Panc1 (cell line): ENCODE measurements at places on chromosomes 13 and 19. TPM values are rescaled to one million over a fixed set of nuclear protein-coding genes. Genes with fewer than 3 reads are reported as not detected.

FREM2 gene
- total RNA-seq = 0.15 TPM

UBL3 gene
- total RNA-seq = 11.1 TPM

C19orf67 gene
- total RNA-seq = 0.28 TPM

ZNF837 gene
- 1.6 TPM for total RNA-seq

RASGRP4 gene
- total RNA-seq = not detected

TMEM272 gene
- 0.15 TPM for total RNA-seq

SHISA7 gene
- total RNA-seq = 0.03 TPM

KCTD4 gene
- not detected for total RNA-seq

DNA sequence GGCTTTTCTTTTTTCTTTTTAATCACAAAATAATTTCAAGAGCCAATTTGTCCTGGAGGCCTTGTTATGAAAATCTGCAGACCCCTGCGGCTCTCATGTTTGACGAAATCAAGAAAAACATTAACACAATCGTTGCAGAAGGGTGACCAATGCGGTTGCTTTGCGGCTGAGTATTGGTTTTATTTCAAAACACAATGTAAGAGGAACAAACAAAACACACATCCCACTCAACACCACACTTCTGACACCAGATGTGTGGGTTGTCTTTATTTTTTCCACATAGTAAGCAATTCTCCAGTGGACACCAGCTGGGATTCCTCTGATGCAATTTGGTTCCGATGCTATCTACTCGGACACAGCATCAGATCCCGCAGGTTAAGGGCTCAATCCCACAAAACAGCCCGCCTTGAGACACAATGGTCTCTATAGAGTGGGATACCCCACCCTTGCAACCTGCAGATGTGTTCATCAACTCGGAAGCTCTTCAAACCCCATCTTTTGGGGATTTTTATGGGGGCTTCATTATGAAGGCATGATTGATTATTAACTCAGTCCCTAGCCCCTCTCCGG lies 21.9 kb upstream of the CCDC124 start:
- no peak for DNase-seq

GRCh38 chr19:3350014-3350663 lies 16.2 kb upstream of the NFIC start:
- no peak for DNase-seq

GRCh38 chr19:46391296-46392251 lies 21.8 kb downstream of the CCDC8 start:
- DNase-seq = no peak

GRCh38 chr19:56671613-56671994 lies at the start of gene ZNF835:
Gene ZNF835, minus strand, starts transcription at chr19:56671757. Its CDS starts 6,559 bp downstream, at chr19:56665198.
- no peak for DNase-seq

GRCh38 chr13:25743421-25743820 lies 308.4 kb downstream of the SHISA2 start:
- no peak for DNase-seq

DNA sequence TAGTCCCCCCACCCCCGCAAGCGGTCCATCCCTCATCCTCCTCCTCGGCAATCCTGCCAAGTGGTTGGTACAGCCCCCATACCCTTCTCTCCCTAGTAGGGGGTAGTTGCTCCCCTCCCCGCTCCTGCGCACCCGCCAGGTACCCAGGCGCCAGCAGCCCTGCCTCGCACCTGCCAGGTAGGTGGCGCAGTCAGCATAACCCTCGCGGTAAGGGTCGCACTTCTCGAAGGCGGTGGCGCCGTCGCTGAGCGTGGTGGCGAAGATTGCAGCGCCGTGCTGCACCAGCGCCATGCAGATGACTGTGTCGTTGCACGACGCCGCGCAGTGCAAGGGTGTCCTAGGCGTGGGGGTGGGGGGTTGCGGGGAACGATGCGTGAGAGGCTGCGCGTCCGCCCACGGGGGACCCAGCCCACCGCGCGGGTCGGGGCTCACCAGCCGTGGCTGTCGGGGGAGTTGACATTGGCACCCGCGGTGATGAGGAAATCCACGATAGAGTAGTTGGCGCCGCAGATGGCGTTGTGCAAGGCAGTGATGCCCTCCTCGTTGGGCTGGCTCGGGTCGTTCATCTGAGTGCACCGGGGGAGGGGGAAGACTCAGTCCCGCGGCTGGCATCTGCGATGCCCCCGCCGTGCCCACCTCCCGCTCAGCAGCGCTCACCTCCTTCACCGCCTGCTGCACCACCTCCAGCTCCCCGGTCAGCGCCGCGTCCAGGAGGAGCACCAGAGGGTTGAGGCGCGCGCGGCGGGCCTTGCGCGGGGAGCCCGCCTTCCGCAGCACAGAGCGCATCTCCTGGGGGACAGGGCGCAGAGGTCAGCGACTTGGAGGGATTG lies 15.2 kb upstream of the ERCC2 start:
- DNase-seq = no peak

DNA sequence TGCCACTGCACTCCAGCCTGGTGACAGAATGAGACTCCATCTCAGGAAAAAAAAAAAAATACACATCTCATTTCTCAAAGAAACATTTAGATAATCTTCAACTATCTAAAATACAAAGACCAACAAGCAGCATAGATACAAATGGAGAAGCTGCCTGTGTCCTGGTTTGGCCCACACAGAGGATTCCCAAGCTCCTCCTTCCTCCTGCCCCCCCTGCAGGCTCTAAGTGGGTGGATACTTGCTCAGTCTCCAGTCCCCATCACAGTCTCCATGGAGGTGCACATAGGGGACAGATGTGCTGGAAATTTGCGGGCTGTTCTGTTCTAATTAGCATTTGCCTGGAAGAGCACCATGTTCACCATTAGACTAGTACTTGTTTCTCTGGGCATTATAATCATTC lies 59.9 kb downstream of the ABCC4 start:
- DNase-seq = no peak

DNA sequence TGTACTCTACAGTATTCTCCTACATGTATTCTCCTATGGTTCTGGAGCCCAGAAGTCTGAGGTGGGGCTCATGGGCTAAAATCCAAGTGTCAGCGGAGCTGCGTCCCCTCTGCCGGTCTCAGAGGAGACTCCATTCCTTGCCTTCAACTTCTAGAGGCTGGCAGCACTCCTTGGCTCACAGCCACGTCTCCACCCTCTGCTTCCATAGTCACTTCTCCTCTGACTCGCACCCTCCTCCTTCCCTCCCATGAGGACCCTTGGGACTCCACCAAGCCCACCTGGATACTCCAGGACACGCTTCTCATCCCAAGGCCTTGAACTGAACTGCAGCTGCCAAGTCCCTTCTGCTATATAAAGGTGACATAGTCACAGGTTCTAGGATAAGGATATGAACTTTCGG lies 27.8 kb downstream of the DHRS12 start:
- DNase-seq = no peak

- no peak for DNase-seq
Observed at GRCh38 chr19:35281303-35281702, 1.0 kb upstream of the HAMP start.

GRCh38 chr13:65914716-65915115 lies 1315.4 kb downstream of the PCDH9 start:
- no peak for DNase-seq

DNA sequence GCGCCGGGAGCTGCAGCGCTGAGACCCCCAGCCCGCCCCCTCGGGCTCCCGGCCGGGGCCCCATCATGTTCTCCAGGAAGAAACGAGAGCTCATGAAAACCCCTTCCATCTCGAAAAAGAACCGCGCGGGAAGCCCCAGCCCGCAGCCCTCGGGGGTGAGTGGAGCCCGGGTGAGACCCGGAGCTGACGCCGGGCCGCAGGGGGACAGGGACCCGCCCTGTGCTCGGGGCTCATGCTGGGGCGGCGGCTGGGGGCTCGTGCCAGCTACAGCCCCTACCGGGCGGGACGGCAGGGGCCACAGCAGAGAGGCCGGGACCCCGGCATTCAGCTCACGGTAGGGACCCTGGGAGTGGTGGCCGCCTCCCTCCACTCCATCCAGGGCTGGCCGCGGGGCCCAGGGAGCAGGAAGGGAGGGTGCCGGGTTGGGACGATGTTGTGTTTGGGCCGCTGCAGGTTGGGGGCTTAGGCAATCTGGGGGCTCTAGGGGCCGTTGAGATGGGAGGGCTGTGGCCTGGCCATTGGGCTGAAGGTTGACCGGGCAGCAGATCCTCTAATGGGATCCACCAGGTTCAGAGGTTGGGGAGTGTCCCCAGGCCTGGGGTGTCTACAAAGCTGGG lies 482 bp downstream of the ARHGAP45 start:
- no peak for DNase-seq

DNA sequence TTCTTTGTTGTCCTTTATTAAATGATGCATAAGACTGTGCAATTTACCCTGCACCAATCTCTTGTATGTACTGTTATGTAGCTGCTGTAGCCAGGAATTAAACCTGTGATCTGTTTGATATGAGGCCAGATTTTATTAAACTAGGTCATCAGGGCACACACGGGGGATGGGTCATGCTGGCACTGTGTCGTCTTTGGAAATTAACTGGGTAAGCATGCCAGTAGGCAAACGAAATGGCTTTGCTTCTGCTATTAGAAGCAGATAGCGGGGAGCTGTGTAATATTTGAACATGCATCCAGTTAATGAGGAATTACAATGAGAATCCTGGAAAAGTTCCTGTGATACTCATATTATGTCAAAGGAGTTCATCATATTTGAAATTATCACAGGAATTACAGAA lies 23.5 kb downstream of the MTUS2 start:
- no peak for DNase-seq

DNA sequence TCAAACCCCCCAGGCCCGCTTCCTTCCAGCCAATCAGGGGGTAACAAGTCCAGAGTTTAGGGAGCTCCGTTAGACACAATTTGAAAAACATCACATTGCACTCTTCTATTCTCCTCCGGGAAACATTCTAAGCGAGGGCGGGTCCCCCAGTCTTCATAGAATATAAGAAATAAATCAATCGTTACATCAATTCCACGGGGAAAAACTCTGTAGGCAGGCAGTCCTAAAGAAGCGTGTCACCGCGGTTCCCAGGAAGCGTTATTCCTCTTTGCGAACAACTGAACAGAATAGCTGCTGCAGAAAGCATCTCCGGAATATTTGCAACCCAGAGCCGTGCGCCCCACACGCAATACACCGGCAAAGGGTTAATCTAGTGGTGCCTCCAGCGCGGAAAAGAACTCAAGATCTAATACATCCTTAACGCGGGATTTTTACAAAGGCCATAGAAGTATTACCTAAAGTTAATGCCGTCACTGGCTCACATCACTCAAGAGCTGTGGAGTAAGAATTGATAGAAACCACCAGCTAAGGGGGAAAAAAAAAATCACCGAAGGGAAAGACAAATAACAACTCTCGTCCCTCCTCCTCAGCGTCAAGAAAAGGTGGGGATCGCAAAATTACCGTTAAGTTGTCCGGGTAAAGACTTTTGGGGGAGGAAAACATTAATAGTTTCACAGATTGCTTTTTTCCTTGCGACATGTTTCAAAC lies 65.1 kb downstream of the KCNRG start:
- DNase-seq = no peak

DNA sequence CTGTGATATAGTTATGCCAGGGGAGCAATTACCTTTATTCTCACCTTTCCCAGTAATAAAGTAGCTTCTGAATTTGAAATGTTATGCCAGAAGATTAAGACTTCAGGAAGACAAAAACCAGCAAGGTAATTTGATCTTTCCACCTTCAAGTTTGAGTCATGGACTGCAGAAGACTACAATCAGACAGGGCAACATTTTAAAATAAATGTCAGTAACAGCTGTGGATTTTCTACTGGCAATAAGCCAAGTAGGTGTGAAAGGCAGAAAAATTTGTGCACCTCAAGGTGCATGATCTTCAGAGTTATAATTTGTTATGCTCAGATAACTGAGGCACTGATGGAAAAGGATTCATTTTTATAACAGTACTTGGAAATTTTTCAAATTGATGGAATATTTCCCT lies 54.9 kb downstream of the SLITRK1 start:
- DNase-seq = no peak

DNA sequence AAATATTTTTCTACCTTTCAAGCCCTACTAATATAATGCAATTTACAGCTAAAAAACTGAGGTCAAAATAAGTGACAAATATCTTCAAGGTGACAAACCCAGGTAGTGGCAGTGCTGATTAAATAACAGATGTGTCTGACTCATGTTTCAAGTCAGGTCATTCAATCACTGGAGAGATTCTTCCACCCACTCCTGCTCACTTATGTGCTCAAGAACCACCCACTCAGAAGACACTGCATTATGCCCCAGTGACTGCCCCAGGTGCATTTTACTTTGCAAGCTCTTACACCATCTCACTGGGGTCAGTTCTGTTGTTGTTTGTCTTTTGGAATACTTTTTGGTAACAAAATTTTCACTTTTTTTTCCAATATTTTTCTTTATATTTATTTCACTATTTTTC lies 2.2 kb downstream of the ZNF100 start:
- no peak for DNase-seq

GRCh38 chr19:4814625-4815425 lies 16.7 kb downstream of the TICAM1 start:
- DNase-seq = no peak

GRCh38 chr19:17540174-17540573 lies 15.3 kb upstream of the COLGALT1 start:
- no peak for DNase-seq

GRCh38 chr19:53908935-53909415 lies at the start of gene CACNG7:
Gene CACNG7, plus strand, starts transcription at chr19:53909278. Its CDS starts 3,554 bp downstream, at chr19:53912832.
- no peak for DNase-seq

- DNase-seq = no peak
Observed at GRCh38 chr19:47215581-47215980, 15.4 kb downstream of the BBC3 start.

- DNase-seq = no peak
Observed at GRCh38 chr13:42547612-42548011, 26.3 kb upstream of the TNFSF11 start.

DNA sequence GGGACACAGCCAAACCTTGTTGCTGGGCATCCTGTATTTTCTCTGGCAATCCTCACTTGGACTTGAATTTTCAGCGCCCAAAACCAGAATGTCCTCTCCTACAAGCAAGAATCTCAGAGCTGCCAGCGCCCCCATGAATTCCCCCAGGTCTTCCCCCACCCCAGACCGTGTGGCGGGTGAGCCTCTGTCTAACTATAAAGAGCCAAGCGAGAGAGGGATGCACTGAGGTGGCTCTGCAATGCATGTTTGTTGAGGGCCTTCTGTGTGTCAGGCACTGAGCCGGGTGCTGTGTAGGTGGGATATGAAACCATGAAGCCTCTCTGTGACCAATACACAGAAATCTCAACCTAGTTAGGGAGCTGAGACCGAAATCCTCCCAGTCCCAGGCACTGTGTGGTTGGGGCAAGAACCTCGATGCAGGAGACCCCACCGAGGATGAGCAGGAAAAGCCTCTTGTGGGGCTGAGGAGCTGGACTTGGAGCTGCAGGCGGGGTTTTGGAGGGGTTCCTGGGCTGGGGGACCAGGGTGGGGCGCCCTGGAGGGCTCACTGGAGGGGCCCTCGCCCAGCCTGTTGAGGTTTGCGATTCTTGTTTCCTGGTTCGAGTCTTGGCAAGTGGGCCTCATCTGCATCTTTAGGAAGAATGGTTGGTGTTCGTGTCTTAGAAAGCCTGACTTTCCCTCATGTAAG lies 12.4 kb upstream of the PROZ start:
- DNase-seq = no peak

- DNase-seq = no peak
Observed at GRCh38 chr19:46731007-46731501, 14.1 kb upstream of the PRKD2 start.

DNA sequence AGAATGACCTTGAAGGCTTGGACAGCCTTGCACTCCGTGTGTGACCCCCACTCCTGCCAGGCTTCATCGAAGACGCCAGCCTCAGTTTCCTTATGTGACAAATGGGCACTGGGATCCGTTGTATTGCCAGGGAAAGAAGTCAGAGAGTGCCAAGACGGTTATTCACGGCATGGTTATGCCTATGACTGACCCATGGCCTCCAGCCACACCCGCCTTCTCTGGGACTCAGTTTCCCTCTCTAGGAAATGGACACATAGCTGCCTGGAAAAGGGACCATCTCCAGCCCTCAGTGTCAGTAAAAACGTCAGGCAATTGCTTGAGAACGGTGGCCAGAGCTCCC lies 915 bp upstream of the UBE2S start:
- DNase-seq = no peak
